Right atrium auricular region (tissue), 2 donors: ENCODE measurements at places on chromosomes 13 and 19.
A peak's percentile ranks its signal among the peaks of the same experiment; 100 is the strongest.

DNA sequence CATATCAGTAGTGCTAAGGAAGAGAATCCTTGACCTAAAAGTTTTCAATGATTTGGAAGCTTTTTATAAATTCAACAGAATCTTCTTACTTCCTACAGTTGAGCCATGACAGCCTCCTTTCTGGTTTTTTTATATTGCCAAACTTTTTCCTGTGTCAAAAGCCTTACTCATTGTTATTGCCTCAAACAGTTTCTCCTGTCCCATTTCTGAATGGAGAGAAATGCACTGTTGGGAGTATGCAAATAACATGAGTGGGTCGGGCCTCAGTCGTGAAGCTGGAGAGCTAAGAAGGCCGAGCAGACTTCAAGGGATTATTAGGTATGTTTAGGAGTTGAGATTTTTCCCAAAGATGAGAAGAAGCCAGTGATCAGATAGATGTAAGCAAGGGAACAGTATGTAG is 766.4 kb upstream of the KLHL1 start:
- no peaks in the 10 kb centered on the region for H3K36me3 ChIP-seq
- no peaks in the 10 kb centered on the region for H3K27me3 ChIP-seq
- DNase-seq: no peak
- no peak overlapping the region for H3K4me3 ChIP-seq
- no peak overlapping the region for H3K27ac ChIP-seq

GRCh38 chr19:48558018-48558684 is 6.2 kb downstream of the SULT2B1 start:
- peaks cover 6% of the 10 kb centered on the region for H3K4me1 ChIP-seq
- H3K27ac ChIP-seq: no peak overlapping the region
- H3K27me3 ChIP-seq: no peaks in the 10 kb centered on the region
- no peak for DNase-seq
- H3K4me3 ChIP-seq: no peak overlapping the region

DNA sequence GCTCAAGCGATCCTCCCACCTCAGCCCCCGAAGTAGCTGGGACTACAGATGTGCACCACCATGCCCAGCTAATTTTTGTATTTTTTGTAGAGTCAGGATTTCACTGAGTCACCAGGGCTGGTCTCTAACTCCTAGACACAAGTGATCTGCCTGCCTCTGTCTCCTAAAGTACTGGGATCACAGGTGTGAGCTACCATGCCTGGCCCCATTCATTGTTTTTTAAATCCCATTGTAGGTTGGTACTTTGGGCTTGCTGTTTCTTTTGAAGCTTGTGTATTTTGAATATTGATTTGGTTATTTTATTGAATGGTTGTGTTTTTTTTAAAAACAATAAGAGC is 26.7 kb downstream of the ZMYM2 start:
- no peaks in the 10 kb centered on the region for H3K27me3 ChIP-seq
- H3K27ac ChIP-seq: no peak overlapping the region
- H3K36me3 ChIP-seq: no peaks in the 10 kb centered on the region
- no peak overlapping the region for H3K4me3 ChIP-seq

DNA sequence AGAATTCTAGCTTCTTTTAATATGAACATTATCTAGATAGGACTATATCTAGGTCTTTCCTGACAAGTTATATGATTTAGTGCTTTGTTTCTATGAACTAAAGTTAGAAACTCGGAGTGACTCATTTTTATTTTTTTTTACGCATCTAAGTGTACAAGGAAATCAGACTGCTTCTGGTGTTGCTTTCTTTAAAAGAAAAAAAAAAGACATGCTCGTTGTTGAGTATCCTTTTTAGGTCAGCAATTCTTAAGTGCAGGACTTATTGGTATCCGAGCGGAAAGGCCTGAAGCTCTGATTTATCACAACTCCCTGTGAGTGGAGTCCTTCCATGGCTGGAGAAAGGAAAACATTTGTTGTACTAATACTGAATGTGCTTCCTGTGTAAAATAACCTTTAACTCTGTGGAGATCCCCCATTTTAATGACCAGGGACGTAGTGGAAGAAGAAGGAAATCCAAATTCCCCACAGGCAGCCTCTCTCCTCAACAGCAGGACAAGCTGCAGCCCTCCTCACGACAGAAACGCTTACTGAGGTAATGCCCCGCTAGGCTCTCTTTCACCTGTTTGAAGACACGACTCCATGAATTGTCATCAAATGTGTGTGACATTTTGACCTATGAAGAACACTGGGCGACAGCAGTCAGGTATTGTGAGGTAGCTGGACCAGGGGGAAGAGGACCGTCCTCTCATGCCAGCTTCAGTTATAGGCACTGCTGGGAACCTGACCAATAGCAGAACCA is 17.9 kb upstream of the POMP start:
- peak overlapping the region; percentile 74 for H3K27ac ChIP-seq
- no peaks in the 10 kb centered on the region for H3K36me3 ChIP-seq
- no peak for DNase-seq
- no peaks in the 10 kb centered on the region for H3K4me1 ChIP-seq

GRCh38 chr13:112330479-112331381 is 45.4 kb upstream of the SPACA7 start:
- no peaks in the 10 kb centered on the region for H3K36me3 ChIP-seq
- H3K4me3 ChIP-seq: no peak overlapping the region
- DNase-seq: no peak
- no peaks in the 10 kb centered on the region for H3K27me3 ChIP-seq
- H3K27ac ChIP-seq: no peak overlapping the region

DNA sequence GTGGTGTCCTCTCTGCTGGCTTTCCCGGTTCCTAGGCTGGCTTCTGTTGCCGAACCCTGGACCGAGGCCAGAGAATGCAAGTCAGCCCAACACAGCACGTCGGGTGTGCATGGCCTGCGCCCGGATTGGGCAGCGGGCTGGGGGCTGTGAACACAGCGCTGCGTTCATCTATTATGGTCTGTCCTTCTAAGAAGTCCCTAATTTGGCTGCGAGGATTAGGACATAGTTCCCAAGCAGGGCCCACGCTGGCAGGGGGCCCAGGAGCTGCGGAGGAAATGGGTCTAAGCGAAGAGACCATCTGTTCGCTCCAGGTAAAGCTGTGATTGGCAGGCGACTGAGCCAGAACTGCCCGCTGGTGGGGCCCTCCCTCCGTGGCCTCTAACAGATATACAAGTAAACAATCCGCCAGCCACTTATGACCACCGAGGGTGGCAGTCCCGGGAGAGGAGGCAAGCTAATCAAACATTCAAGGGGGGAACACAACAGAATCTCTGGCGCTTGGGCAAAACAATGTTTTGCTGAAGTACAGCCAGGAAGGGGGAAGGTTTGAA is 6.0 kb downstream of the SYCE2 start:
- peak overlapping the region; percentile 27 for H3K4me3 ChIP-seq
- H3K27ac ChIP-seq: peak overlapping the region; percentile 54
- no peaks in the 10 kb centered on the region for H3K4me1 ChIP-seq
- no peaks in the 10 kb centered on the region for H3K36me3 ChIP-seq
- peak; percentile 77 for DNase-seq

DNA sequence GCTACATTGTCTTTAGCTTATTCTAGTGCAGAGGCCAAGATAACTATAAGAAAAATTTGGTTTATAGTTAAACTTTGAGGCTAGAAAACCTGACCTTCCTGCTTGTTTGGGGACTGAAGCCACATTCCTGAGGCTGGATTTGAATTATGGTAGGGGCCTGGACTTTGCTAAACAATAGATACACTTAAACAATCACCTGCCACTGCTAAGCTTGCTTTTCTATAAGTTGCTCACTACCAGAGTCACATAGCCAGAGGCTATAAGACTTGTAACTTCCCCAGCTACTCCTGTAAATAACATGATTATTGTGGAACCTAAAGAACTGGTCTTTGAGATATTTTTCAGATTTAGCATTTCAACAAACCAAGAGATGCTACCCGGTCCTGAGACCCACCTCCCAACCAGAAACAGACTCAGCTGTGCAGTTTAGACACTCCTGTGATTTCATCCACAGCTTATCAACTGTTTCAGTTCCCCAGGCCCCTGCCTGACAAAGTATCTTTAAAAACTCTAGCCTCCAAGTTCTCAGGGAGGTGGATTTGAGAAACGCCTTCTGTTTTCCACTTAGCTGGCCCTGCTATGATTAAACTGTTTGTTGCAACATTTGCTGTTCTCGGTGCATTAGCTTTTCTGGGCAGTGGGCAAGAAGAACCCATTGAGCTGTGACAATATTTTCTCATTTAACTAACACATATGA is 77.7 kb downstream of the MIPEP start:
- H3K4me3 ChIP-seq: no peak overlapping the region
- H3K36me3 ChIP-seq: no peaks in the 10 kb centered on the region
- no peak overlapping the region for H3K27ac ChIP-seq
- no peak for DNase-seq
- no peaks in the 10 kb centered on the region for H3K27me3 ChIP-seq

GRCh38 chr19:31018936-31019335 is 330.3 kb downstream of the TSHZ3 start:
- H3K4me3 ChIP-seq: no peak overlapping the region
- no peaks in the 10 kb centered on the region for H3K36me3 ChIP-seq
- no peaks in the 10 kb centered on the region for H3K27me3 ChIP-seq
- H3K27ac ChIP-seq: no peak overlapping the region
- H3K4me1 ChIP-seq: no peaks in the 10 kb centered on the region
- no peak for DNase-seq

- H3K4me3 ChIP-seq: no peak overlapping the region
- no peaks in the 10 kb centered on the region for H3K4me1 ChIP-seq
- H3K36me3 ChIP-seq: no peaks in the 10 kb centered on the region
- no peak overlapping the region for H3K27ac ChIP-seq
These were observed 56.2 kb upstream of the ITM2B start for GRCh38 chr13:48176781-48177180.

GRCh38 chr19:9668544-9668943 is 6.4 kb downstream of the ZNF562 start:
- no peaks in the 10 kb centered on the region for H3K4me1 ChIP-seq
- H3K36me3 ChIP-seq: peaks cover 9% of the 10 kb centered on the region
- H3K27me3 ChIP-seq: no peaks in the 10 kb centered on the region
- DNase-seq: no peak
- no peak overlapping the region for H3K27ac ChIP-seq

- H3K27ac ChIP-seq: no peak overlapping the region
- H3K27me3 ChIP-seq: no peaks in the 10 kb centered on the region
- no peaks in the 10 kb centered on the region for H3K4me1 ChIP-seq
- no peak overlapping the region for H3K4me3 ChIP-seq
- no peak for DNase-seq
- H3K36me3 ChIP-seq: no peaks in the 10 kb centered on the region
These were observed 40.5 kb upstream of the KCTD15 start for GRCh38 chr19:33756177-33756576.

DNA sequence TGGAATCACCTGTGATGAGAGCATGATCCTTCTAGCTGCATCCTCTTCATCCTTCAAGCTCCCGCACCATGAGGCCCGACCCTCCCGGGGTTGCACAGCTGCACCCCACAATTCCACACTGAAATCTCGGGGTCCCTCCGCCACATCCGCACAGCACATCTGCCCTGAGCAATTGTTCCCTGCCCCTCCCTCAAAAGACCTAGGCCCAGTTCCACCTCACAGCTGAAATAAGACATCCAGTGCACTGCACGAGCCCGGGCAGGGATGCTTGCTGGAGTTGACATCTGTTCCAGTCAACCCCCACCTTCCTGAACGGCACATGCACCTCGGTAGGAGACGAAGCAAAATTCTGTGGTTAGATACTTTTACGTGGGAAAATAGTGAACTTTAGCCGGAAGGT is 14.7 kb upstream of the SOX1 start:
- DNase-seq: no peak
- H3K27ac ChIP-seq: no peak overlapping the region
- no peaks in the 10 kb centered on the region for H3K36me3 ChIP-seq
- H3K27me3 ChIP-seq: peaks cover 25% of the 10 kb centered on the region
- no peaks in the 10 kb centered on the region for H3K4me1 ChIP-seq

- no peak for DNase-seq
- H3K4me1 ChIP-seq: no peaks in the 10 kb centered on the region
- H3K4me3 ChIP-seq: no peak overlapping the region
- no peak overlapping the region for H3K27ac ChIP-seq
These were observed 7.7 kb upstream of the GPR18 start for GRCh38 chr13:99265821-99266426.

DNA sequence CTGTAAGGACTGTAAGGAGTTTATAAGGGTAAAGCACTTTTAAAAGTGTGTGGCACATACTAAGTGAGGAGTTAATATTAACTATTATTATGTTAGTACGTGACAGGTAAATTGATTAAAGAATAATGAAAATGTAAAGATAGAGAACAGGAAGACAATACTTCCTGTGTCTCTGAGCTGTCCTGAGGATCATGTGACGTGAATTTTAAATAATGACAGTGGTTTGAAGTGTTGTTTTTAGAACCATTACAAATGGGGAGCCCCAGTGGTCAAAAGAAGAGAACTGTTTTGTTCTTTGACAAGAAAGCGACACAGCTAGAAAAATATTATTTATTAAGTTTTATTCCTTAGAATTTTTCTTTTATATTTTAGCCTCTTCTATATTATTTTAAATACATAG is 241.2 kb upstream of the STARD13 start:
- DNase-seq: no peak
- no peaks in the 10 kb centered on the region for H3K27me3 ChIP-seq
- H3K36me3 ChIP-seq: no peaks in the 10 kb centered on the region

DNA sequence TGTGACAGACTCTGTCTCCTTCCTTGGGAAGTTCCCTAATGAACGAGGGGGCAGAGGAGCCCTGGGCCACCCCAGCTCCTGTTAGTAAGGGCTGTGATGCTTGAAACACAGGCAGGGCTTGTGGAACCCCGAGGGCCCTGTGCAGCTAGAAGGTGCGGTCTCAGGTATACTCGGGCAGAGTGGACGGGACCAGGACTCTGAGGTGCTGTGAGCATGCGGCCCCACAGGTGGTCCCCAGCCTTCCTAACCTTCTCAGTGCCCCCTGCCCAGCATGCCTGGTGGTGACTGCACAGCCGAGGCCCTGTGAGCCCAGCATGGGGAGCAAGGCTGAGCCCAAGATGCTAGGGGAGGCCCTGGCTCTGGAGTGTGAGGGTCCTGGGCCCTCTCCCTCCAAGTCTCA is 4.0 kb upstream of the SIGLEC8 start:
- H3K27me3 ChIP-seq: no peaks in the 10 kb centered on the region
- no peak for DNase-seq
- no peaks in the 10 kb centered on the region for H3K36me3 ChIP-seq
- no peak overlapping the region for H3K4me3 ChIP-seq
- H3K4me1 ChIP-seq: no peaks in the 10 kb centered on the region

DNA sequence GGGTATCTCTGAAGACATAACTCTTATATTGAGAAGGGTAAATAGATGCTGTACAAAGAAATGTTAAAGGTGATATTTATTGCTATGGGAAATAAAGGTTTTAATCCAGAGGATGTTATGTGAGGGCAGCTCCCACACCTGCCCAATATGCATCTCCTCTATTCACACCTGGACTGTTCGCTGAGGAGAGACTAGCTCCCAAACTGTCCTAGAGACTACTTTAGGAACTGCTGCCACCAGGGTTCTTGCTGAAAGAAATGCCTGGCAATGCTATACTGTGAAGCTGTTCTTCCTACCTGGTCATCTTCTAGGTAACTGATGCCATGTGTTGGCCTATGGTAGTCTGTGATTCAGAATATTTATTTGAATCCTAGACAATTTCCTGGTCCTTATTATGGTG is 1421.5 kb upstream of the SPRY2 start:
- no peaks in the 10 kb centered on the region for H3K36me3 ChIP-seq
- no peaks in the 10 kb centered on the region for H3K27me3 ChIP-seq
- H3K4me1 ChIP-seq: no peaks in the 10 kb centered on the region
- H3K4me3 ChIP-seq: no peak overlapping the region
- H3K27ac ChIP-seq: no peak overlapping the region
